Amniotic stem cell (primary cell): ENCODE measurements at places on chromosomes 1 and 21.

GRCh38 chr1:17200246-17200645, 4.7 kb upstream of the PADI1 start:
- no peak for DNase-seq

- no peak for DNase-seq
These were observed 281.2 kb upstream of the ST6GALNAC5 start for GRCh38 chr1:76585980-76586674.

DNA sequence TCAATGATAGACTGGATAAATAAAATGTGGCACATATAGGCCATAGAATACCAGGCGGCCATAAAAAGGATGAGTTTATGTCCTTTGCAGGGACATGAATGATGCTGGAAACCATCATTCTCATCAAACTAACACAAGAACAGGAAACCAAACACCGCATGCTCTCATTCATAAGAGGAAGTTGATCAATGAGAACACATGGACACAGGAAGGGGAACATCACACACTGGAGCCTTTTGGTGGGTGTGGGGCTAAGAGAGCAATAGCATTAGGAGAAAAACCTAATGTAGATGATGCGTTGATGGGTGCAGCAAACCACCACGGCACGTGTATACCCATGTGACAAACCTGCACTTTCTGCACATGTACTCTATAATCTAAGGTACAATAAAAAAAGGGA, 883.4 kb upstream of the PRMT6 start:
- DNase-seq: no peak

DNA sequence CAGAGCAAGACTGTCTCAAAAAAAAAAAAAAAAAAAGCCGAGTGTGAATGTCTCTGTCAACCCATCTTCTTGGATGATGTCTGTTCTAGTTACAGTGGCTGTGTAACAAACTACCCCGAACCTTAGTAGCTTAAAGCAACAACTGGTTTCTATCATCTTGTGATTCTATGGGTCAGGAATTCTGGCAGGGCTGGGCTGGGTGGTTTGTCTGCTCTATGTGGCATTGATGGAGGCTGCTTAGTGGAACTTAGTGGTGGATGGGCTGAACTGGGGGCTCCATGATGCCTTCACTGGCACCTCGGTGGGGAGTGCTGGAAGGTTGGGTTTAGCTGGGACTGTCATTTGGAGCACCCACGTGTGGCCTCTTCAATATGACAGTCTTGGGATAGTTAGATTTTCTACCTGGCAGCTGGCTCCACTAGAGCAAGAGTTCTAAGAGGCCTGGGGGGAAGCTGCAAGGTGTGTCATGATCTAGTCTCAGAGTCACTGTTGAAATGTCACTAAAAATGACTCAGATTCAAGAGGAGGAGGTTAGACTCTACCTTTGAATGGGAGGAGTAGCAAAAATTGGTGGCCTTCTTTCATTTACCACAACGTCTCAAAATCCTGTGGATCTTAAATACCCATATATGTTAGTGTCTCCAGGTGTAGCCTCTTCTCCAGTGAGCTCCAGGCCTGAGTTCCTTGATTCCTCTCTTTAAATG, 18.6 kb downstream of the ACOT11 start:
- no peak for DNase-seq

DNA sequence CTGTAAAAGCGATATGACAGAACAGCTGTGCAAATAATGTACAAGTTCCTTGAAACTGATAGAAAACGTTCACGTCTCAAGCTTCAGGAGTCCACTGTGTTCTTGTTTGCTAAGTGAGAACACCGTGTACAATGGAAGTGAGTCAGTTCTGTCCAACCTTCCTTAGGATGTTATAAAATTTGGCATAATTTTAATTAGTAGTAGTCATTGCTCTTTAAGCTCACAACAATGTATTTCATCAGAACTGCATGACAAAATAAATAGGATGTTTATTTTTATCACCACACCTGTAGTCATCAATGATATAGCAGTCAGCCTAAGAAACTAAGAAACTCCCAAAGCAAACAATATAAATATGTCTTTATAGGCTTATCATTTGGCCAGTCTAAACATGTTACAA, 53.0 kb downstream of the RGS2 start:
- no peak for DNase-seq

DNA sequence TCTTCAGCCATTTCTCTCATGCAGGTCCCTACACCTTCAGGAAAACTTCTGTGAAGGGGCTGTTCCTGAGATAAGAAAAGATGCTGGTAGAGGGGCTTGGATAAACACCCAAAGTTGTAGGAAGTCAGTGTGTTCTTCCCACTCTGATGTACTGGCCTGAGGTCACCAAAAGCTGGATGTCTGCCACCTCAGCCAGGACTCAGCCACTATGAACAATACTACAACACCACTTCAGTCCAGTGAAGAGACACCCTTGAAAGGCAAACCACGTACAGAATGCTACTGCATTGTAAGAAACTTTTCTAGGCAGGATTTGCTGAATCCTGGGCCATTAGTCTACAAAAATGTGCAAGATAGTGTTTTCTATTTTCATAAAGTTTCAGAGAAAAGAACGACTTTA, 2.4 kb downstream of the PTPN14 start:
- DNase-seq: no peak

GRCh38 chr1:169305356-169305755, 62.2 kb downstream of the NME7 start:
- DNase-seq: no peak
